ENCODE measurements at places on chromosomes 1 and 21.

- DNase-seq = no peak
These were observed 325.8 kb upstream of the NR5A2 start for GRCh38 chr1:199701726-199702125.

- no peak for DNase-seq
These were observed 24.6 kb upstream of the KLHDC8A start for GRCh38 chr1:205381305-205381704.

GRCh38 chr1:180256341-180257027 lies 26.4 kb downstream of the LHX4 start:
- DNase-seq = peak; percentile 47

GRCh38 chr1:23845163-23845562 lies 19.9 kb upstream of the HMGCL start:
- no peak for DNase-seq

- no peak for DNase-seq
These were observed 8.8 kb downstream of the MDM4 start for GRCh38 chr1:204524986-204525385.

DNA sequence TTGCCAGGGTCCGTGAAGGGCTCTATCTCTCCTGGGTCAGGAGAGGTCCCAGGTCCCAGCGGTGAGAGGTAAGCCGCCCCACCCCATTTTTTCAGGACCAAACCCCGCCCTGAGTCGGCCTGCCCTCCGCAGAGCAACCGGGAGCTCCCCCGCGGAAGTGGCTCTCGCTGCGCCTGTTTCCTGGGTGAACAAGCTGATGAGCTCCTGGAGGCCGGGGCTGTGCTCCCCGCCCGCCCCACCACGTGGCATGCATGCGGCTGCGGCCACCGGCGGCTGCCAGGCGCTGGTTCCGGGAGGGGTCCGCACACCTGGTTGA lies 32.0 kb downstream of the ZBTB17 start:
- DNase-seq = peak; percentile 17

DNA sequence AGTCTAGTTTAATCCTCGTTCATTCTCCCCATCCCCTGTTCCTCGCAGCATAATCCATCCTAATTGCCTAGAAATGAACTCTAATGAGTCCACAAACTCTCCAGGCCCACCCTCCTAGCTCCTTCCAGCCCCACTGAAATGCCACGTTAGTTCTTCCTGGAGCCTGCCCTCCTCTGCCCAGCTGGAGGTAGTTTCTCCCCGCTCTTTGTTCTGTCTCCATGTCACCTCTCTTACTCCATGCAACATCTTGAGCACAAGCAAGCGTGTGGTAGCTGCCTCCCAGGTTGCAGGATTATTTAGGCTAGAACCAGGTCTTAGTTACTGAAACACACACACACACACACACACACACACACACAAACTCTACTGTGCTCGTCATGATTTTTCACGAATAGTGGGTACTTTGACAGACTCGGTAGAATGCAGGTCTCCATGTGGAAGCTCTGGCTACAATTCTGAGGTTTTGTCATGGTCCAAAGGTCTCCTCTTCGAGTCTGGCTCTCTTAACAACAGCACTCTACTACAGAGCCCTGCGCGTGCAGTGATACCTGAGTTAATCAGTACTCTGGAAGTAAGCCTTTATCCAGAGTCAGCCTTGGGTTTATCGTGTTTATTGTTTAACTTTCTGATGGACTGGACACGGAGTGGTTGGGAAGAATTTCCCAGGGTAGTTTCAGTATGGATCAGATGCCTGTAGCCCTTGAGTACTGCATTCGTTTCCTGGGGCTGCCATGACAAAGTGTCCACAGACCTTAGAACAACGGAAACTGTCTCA lies 27.5 kb downstream of the HUNK start:
- peak; percentile 61 for DNase-seq

DNA sequence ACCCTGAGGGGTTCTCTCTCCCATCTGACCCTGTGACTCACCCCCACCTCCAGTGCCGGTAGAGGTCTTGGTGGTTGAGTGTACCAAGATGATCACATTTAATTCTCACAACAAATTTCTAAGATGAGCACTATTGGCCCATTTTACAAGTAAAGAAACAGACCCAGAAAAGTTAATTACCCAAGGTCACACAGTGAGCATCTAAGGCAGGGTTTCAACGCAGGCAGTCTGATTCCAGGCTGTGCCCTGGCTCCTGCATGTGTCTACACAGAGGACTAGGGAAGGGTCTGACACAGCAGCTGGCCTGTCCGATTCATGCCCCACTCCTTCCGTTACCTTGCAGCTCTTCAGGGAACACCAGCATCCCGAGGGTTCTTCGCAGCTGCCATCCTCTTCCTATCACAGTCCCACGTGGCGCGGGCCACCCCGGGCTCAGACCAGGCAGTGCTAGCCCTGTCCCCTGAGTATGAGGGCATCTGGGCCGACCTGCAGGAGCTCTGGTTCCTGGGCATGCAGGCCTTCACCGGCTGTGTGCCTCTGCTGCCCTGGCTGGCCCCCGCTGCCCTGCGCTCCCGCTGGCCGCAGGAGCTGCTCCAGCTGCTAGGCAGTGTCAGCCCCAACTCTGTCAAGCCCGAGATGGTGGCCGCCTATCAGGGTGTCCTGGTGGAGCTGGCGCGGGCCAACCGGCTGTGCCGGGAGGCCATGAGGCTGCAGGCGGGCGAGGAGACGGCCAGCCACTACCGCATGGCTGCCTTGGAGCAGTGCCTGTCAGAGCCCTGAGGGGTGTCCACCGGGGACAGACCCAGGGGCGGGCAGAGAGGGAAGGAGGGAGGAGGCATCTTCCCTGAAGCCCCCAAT lies 7.5 kb downstream of the NCDN start:
- no peak for DNase-seq

DNA sequence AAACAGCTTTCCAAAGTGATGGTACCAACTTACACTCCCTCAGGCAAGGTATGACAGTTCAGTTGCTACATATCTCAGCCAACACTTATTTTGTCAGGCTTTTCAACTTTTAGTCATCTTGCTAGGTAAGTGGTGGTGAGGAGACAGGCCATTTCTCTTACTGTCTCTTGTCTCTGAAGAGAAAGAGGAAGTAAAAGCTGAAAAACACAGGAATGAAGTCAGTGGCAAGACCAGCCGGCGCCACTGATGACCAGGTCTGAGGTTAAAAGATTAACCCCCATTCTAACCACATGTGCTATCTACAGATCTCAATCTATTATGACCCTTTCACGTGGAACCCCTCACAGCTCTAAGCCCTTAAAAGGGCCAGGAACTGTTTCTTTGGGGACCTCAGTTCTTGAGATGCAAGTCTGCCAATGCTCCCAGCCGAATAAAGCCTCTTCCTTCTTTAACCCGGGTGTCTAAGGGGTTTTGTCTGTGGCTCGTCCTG lies 4.2 kb downstream of the ADCY10 start:
- no peak for DNase-seq

DNA sequence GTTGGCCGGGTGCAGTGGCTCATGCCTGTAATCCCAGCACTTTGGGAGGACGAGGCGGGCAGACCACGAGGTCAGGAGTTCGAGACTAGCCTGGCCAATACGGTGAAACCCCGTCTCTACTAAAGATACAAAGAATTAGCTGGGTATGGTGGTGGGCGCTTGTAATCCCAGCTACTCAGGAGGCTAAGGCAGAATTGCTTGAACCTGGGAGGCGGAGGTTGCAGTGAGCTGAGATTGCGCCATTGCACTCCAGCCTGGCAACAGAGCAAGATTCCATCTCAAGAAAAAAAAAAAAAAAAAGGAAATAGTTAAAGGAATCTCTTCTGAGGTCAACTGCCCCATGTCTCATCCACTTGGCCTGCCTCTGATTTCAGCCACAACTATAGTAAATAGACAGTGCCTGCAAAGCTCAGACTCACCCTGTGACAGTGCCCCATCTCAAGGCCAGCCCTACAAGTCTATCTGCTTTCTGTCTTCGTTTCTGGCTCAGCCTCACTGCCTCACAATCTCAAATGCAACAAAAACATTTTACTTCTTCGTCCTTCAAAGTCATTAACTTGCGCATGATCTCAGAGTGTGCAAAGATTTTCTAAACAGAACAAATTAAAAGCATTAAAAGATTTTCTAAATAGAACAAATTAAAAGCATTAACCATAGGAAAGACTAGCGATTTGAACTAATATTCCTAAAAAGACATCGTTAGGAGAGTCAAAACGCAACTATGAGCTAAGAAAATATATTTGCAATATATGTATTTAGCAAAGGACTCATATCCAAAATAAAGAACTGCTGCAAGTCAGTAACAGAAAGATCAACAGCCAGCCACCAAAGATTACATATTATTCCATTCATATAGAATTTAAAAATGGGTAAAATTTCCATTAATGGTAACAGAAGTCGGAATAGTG lies 65.0 kb upstream of the PRDX6 start:
- DNase-seq = no peak

GRCh38 chr1:176416777-176417176 lies 46.2 kb upstream of the PAPPA2 start:
- no peak for DNase-seq

DNA sequence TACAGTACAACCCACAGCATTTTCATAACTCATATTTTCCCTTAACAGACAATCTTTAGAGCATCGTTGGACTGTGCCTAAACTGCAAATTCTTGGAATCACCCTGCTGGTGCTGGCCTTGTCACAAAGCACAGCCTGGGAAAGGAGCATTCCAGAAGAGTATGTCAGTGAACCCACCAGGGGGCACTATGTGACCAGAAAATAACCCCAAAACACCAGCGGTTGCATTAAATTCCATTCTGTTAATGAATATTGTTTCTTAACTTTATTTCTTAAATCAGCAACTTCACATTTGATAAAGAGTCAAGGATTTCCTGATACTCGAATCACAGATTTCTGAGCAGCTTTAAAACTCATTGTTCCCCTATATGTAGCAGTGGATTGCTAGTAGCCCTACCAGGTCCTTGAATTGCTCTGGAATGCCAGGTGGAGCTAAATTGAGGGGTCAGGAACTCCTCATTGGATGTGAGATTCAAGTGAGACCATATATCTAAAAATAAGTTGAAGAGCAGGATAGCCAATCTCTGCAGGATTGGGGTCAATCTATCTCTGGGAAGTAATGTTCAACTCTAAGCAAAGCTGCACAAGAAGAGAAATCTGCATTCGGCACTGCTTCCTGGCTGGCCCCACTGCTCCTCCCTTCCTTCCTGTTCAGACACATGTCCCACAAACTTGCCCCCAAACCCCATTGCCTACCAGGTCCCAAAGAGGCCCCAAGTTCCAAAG lies 12.7 kb upstream of the RAB4A start:
- peak; percentile 71 for DNase-seq

- DNase-seq = no peak
These were observed 806.1 kb downstream of the LTN1 start for GRCh38 chr21:28186604-28187003.

- no peak for DNase-seq
These were observed 157.8 kb downstream of the SDCCAG8 start for GRCh38 chr1:243413431-243414151.

DNA sequence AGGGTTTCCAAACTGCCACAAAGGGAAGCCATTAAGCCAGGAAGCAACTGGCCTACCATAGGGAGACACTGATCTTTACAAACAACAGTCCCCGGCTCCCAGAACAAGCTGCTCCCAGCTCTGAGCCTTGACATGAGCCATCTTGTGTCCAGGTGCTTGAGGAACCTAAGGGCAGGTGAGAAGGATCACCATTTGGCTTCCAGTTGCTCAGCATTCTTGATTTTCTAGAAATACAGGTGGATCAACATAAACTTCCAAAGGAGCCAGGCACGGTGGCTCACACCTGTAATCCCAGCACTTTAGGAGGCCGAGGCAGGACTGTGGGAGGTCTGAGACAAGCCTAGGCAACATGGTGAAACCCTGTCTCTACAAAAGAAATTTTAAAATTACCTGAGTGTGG lies 21.6 kb downstream of the ZBTB17 start:
- no peak for DNase-seq

DNA sequence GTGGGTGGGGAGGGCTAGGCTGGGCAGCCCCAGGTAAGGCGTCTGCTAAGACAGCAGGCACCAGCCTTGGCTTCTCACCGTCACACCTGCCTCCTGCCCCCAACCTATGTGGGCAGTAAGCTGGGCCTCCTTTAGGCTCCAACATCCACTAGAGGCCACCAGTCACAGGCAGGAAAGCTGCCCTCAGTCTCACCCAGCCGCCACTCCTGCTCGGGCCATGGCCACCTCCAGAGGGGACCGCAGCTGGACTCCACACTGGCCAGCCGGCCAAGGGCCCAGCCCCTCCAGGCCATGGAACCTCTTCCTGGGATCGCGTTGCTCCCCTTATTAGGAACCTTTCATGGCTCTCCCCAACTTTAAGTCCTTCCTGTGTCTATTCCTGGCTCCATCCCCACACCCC lies 74.5 kb downstream of the MRPL37 start:
- peak; percentile 57 for DNase-seq

GRCh38 chr1:38041936-38042834 lies 4.4 kb downstream of the POU3F1 start:
- no peak for DNase-seq

DNA sequence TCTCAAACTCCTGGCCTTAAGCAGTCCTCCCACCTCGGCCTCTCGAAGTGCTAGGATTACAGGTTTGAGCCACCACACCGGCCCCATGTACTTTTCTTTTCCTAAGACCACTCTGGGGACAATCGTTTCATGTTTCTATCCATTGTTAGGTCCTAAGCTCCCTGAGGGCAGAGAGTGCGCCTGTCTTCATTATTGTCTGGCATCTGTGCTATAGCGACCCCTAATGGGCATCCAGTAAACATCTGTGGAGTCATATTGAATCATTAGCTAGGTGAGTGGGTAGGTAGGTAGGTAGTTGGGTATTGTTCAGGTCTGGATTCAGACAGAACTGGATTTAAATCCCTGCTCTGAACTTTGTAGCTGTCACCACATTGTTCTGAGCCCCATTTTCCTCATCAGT lies 66.1 kb downstream of the TMEM53 start:
- no peak for DNase-seq

DNA sequence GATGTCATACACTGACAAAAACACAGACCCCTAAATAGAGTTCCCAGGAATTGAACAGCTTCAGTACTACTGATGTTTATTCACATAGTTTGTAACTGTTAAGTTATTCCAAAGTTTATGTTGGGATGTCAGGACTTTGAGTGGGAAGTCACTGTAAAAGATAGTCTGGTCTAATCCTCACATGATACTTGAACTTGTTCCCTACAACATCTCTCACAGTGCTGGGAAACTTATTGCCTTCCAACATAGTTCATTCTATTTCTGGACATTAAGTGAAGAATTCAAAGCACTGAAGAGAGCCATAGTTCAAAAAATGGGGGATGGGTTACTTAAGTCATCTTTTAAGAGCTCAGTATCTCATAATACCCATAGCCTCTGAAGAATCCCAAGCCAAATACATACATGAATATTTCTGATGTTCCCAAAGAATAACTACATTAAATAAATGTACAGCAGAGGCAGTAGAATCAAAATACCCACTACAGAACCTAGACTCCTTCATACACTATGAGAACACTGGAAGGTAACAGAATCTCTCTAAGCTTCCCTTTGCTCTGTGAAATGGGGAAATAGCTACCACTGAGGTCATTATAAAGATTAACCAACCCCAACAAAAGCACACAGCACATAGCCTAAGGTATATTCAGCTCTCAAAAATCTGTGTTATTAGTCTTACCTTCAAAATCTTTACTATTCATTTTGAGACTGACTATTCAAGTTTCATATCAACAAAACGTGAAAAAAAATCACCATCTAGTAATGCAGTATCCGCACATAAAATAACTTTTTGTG lies 81.4 kb downstream of the ESRRG start:
- no peak for DNase-seq

- DNase-seq = no peak
These were observed 381.0 kb downstream of the HHAT start for GRCh38 chr1:210709701-210710100.
